ENCODE measurements at places on chromosomes 3 and 15. TPM values are rescaled to one million over a fixed set of nuclear protein-coding genes. Genes with fewer than 3 reads are reported as not detected.
A peak's percentile ranks its signal among the peaks of the same experiment; 100 is the strongest.

- no peak overlapping the region for H3K4me3 ChIP-seq
- peaks cover 72% of the 10 kb centered on the region for H3K27me3 ChIP-seq
- peaks cover 3% of the 10 kb centered on the region for H3K4me1 ChIP-seq
- H3K27ac ChIP-seq = no peak overlapping the region
Observed at GRCh38 chr15:51089699-51090453, 4.8 kb downstream of the TNFAIP8L3 start.

DNA sequence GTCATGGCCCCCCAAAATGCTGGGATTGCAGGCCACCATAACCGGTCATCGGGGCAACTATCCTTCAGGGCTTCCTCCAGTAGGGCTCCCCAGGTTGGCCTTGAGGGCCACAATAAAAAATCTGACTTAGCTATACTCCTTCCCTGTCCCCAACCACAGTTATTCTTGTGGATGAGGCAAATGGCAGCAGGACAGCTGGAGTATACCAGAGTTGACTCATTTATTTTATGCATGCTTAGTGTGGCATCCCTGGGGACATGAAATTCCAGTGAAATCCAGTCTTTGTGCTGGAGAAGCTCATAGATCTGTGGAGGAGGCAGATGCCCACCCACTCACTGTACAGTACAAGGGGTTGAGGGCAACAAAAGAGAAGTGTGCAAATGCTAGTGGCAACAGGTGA, 109.5 kb downstream of the RORA start:
- no peaks in the 10 kb centered on the region for H3K4me1 ChIP-seq
- H3K27me3 ChIP-seq = peaks cover 11% of the 10 kb centered on the region
- no peaks in the 10 kb centered on the region for H3K36me3 ChIP-seq
- no peak overlapping the region for H3K27ac ChIP-seq
- DNase-seq = no peak

GRCh38 chr3:123406598-123406997, 42.3 kb downstream of the ADCY5 start:
- peaks cover 7% of the 10 kb centered on the region for H3K27me3 ChIP-seq
- H3K27ac ChIP-seq = no peak overlapping the region
- no peaks in the 10 kb centered on the region for H3K4me1 ChIP-seq
- H3K36me3 ChIP-seq = no peaks in the 10 kb centered on the region
- no peak for DNase-seq
- H3K4me3 ChIP-seq = no peak overlapping the region

CSPG4 gene
- not detected for total RNA-seq

EHHADH gene
- total RNA-seq = 5.6 TPM

DNA sequence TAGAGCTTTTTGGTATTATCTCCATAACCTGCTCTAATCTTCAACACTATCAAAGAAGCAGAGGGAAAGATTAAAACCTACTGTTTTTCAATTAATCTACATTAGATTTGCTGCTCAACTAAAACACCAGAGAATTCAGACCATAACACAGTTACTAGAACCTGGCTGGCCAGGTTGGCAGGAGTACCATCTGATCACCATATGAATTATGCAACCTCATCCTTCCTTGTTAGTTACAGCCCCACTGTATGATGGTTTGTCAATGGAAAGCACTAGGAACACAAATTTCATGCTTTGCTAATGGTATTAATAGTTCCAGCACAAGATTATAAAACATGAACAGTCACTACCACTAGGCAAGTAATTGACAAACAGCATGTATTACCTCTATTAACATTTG, 5.8 kb downstream of the NPHP3 start:
- peaks cover 22% of the 10 kb centered on the region for H3K36me3 ChIP-seq
- no peak for DNase-seq
- H3K4me1 ChIP-seq = peaks cover 11% of the 10 kb centered on the region
- H3K27ac ChIP-seq = no peak overlapping the region

DNA sequence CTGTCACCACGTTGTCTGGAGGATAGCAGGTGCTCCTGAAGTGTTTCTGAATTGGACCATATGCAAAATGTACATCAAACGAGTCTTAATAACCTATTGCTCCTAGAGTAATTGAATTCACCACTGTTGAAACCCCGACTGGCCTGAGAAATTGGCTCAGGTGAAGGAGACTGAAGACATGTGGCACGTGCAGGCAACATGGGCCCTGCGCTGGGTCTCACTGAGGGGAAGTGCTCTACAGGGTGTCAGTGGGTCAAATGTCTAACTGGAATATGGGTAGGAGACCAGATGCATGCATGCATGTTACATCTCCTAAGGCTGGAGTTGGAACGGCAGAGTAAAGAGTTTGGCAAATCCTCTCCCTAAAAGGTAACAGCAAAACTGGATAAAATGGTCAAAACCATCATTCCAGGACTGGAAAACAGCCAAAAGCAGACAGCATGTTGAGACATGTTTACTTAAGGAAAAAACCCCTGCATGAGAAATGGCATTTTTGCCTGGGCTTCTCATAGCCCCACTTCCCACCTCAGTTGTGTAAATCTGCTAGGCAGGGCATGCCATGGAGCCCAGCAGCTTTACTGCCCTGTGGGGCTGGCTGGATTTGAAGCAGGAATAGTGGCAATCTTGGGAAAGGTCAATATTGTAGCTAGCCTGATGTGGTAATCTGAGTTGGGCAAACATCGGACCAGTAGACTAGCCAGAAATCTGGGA, 131.3 kb downstream of the TJP1 start:
- H3K27me3 ChIP-seq = peaks cover 11% of the 10 kb centered on the region
- no peaks in the 10 kb centered on the region for H3K4me1 ChIP-seq
- no peak overlapping the region for H3K4me3 ChIP-seq

DNA sequence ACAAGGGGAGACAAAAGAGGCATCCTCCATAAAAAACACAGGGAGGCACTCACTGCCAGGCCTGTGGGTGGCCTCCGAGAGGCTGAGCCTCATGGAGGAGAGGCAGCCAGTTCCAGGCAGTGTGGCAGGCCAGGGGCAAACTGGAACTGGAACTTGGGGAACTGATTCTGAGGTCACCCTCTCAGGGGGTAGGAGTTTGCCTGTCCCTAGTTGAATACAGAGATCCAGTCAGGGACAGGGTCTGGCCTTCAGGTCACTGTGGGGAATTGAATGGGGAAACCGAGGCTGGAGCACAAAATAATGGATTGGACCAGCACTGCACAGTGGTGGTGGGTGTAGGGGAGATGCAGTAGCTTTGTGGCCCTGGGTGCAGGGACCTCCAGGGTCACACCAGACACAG, 58.7 kb downstream of the TPRA1 start:
- H3K4me1 ChIP-seq = no peaks in the 10 kb centered on the region
- H3K27me3 ChIP-seq = peaks cover 6% of the 10 kb centered on the region
- H3K4me3 ChIP-seq = no peak overlapping the region
- H3K36me3 ChIP-seq = no peaks in the 10 kb centered on the region

DNA sequence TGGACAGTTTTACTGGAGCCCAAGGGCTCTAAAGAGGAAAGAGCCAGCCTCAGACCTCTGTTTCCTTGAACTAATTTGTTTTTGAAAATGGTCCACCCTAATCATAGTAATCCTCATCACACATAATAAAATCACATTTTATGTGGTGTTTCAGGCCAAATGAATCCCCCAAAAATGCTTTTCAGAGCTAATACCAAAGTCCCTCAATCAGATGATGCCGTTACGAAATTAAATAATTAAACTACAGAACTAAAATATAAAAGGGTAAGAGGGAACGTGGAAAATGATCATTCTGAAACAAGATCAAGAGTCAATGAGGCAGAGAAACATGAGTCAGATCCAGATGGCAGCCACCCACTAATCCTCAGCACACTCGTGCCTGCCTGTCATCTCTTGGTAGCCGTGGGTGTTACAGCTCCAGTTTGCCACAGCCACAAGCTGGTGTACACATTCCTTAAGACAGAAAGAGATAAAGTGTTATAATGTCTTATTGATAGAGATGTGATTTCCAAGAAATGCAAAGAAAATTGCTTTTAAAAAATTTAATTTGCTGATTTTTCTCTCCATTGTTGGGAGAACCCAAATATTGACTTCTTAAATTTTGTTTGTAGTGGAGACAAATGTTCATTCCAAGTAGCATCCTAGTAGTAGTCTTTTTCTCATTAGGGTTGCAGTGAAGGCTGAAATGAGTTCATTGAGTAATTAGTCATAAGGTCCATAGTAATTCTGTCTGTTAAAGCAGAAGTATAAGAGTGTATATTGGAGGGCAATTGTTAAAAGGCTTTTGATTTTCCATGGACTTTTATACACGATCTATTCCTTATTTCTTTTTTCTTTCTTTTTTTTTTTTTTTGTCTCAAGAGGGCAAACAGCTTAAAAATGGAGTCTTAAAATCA, 104.2 kb downstream of the AGBL1 start:
- no peak for DNase-seq
- no peaks in the 10 kb centered on the region for H3K36me3 ChIP-seq
- peaks cover 12% of the 10 kb centered on the region for H3K27me3 ChIP-seq
- no peak overlapping the region for H3K27ac ChIP-seq

DNA sequence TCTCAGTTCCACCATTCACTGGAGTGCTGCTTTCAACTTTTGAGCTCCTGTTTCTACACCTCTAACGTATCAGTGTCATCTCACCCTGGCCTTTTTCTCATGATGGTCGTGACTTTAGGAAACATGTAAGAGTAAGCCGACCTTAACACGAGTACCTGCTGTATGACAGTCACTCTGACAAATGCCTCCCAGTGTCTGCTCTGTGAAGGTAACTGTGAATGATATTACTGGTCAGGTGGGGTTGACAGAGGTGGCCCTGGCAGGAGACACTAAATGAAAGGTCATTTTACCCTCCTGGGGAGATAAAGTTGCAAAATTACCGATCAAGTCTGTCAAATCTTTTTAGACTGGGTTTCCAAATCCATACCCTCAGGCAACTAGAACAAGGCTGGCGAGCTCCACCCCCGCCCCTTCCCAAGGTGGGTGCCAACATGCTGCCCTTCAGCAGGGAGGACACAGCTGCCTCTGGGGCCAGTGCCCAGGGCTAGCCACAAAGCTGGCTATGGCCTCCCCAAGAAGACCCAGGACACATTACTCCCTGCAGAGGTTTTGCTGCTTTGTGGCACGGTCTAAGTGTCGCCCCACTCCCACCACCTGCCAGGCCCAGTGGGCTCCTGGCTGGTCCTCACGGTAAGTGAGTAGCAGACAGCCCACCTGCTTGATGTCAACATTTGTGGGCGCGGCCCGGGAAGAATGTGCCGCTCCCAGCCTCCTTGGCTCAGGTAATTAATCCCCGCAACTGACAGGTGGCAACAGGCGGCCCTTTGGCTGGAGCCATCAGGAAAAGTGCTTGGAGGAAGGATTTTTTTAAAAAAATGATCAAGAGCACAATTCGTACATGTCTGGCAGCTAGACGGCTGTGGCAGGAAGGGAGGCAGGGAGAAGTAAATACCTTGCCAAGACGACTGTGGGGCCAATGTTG, 211.8 kb downstream of the TP63 start:
- H3K36me3 ChIP-seq = no peaks in the 10 kb centered on the region
- no peaks in the 10 kb centered on the region for H3K4me1 ChIP-seq
- H3K27me3 ChIP-seq = no peaks in the 10 kb centered on the region
- H3K27ac ChIP-seq = no peak overlapping the region

DNA sequence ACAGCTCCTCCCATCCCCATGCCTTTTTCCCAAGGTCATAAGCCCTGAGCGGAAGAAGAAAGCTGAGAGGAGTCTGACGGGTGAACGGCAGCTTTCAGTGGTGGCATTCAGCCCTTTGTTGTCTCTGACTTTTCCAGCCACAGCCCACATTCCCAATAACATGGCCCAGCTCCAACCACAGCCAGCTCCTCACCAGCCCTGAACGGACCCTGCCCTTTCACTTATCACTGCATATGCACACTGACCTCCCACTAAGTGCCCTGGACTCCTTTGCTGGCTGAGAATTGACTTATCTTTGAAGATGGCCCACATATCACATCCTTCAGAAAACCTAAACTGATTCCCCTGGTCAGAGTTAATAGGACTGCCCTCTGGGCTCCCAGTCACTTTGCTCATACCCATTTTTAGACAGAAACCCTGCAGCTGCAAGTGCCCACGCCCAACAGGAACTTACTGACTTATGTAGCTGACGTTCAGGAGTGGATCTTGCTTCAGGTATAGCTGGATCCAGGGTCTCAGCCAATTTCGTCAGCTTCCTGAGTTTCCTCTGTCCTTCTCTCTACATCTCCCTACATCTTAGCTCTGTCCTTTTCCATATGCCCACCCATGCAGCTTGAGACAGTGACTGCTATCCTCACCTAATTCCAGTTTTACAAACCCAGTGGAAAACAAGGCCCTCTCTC, 348.5 kb upstream of the PROK2 start:
- DNase-seq = no peak
- no peaks in the 10 kb centered on the region for H3K27me3 ChIP-seq
- H3K36me3 ChIP-seq = peaks cover 1% of the 10 kb centered on the region
- no peak overlapping the region for H3K27ac ChIP-seq
- peaks cover 8% of the 10 kb centered on the region for H3K4me1 ChIP-seq
- H3K4me3 ChIP-seq = no peak overlapping the region

DNA sequence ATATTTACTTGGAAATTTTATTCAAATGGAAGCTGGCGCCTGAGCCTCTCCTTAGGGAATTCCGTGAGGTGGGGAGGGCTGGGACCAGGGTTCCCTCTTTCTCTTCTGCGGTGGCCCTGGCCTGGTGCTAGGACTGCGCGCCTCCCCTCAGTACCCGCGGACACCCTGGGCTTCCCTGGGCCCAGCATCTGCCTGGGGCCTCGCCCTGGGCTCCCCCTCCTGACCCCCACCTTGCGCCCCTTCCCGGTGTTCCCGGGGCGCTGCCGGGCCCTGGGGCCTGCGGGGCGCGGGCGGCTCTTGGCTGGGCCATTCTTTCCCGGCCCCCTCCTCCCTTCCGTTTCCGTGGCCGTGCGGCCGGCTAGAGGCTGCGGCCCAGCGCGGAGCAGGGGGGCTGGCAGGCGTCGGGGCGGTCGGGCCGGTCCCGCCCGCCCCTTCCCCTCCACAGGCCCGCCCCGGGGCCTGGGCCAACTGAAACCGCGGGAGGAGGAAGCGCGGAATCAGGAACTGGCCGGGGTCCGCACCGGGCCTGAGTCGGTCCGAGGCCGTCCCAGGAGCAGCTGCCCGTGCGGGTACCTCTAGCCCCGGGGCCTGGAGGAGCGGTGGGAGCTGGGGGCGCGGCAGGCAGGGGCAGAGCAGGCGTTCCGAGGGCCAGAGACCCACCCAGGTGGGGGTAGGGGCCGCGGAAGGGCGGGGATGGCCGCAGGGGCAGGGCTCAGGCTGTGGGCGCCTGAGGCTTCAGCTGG, at the start of gene FES:
Gene FES, plus strand, starts transcription at position 529 of the 743 bp plus-strand sequence. CDS start 542 bp downstream, outside the sequence.
- peaks cover 18% of the 10 kb centered on the region for H3K4me1 ChIP-seq
- peaks cover 9% of the 10 kb centered on the region for H3K36me3 ChIP-seq
- peak within 1 kb of the TSS; percentile 60 for H3K4me3 ChIP-seq
- H3K27me3 ChIP-seq = no peaks in the 10 kb centered on the region
- H3K27ac ChIP-seq = peak within 1 kb of the TSS; percentile 81

PTX3 gene
- total RNA-seq = 0.14 TPM

DNA sequence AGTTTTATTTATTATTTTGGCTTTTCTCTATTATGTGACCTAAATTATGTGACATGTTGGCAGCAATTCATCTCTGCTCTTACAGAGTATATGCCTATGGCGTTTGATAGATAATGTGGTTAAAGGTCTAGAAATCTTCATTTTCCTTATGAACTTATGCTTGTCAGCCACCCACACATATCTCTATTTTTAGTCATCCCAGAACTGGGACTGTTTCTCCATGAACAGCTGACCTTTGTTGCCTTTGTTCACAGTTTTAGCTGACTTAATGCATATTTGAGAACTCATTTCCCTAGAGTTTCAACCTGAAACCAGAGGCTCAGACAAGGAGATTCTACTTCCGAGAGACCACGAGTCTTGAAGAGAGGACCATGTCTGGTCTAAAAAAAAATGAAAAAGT, 176.5 kb downstream of the RAP2B start:
- no peaks in the 10 kb centered on the region for H3K4me1 ChIP-seq
- no peak overlapping the region for H3K4me3 ChIP-seq
- DNase-seq = no peak
- H3K27ac ChIP-seq = no peak overlapping the region

SLC28A2 gene
- not detected for total RNA-seq
